Daoy (cell line): ENCODE measurements at places on chromosomes 16 and 17.

GRCh38 chr17:81027591-81028505 lies 7.1 kb upstream of the BAIAP2 start:
- no peak for DNase-seq

DNA sequence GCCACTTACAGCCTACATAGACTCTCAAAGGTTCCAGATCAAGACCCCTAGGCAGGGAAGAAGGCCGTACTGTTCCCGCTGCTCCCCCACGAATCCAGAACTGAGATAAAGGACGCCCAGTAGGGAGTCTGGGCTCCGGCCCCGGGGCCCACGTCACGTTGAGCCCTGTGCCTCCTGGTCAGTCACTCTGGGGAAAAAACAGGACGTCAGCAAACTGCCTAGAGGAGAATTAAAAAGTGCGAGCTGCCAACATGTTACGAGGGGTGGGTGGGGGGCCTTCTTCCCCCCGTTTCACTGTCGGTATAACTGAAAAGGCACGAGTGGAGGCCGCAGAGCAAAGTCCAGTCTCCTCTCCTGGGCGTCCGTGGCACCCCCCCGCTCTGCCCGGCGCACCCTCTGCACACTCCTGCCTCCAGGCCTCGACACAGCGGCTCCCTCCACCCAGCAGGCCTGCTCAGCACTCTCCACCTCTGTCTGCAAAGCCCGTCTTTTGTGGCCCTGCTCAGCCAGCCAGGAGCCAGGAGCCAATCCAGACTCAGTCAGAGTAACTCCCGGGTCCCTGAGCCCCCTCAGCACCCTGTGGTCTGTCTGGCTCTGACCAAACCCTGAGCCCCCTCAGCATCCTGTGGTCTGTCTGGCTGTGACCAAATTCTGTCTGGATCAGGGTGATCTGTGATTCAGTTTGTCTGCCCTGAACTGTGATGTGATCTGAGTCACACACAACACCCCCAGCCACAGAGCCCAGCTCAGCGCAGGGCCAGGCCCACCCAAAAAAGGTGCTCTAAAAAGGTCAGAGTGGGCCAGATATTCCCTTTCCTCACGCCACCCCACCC lies 6.2 kb downstream of the ITGAE start:
- peak; percentile 88 for DNase-seq

GRCh38 chr17:19905502-19905901 lies 37.8 kb upstream of the ULK2 start:
- no peak for DNase-seq

- DNase-seq, result no peak
These were observed 39.2 kb downstream of the KNOP1 start for GRCh38 chr16:19678804-19679203.
